Activated naive CD4-positive, alpha-beta T cell treated with Interleukin-2 at 50 U/mL for 16 hours (primary cell): ENCODE measurements at places on chromosomes 12 and 14.
A peak's percentile ranks its signal among the peaks of the same experiment; 100 is the strongest.

DNA sequence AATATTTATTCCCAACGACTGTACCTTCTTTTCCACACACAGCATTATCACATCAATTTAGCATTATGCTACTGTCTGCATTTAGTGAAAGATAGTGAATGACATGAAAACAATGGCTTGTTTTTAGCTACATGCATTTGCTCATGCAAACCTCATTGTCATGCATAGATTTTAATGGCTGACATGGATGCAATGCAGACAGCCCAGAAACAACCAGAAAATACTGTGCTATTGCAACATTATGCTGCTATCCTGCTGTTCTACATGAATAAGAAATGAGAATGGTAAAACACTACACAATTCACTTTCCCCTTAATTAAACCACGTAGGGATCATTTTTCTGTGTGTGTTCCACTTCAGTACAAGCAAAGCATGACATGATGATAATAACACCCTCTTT is 90.8 kb downstream of the LIN7A start:
- DNase-seq = no peak

DNA sequence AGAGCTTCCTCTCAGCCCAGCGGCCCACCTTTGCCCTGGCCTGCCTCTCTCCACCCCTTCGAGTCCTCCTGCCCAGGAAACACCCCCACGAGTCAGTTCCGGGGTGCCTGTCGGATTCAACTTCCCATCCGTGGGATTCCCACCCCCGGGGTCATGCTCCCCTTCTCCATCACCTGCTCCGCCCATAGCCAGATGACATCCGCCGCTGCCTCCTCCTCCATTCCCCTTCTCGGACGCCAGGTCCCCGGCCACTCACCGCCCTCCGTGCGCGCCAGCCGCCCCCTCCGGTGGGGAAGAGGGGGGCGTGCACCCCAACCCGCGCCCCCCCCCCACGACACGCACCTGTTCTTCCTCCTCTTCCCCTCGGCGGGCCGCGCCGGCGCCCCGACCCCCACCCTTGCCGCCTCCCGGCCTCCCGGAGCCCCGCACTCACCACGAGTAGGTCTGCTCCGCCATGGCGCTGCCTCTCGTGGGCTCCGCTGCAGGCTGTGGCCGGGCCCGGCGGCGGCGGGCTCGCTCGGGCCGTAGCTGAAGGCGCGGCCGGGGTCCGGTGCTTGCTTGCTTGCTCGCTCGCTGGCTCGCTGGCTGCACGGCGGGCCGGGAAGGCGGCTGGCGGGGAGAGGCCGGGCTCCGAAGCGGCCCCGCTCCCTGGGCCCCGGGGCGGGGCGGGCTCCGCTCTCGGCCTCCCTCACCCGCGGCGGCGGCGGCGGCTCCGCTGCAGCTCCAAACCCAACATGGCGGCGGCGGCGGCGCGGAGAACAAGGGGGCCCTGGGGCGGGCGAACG is 554 bp downstream of the SPPL3 start:
- peak; percentile 70 for DNase-seq

DNA sequence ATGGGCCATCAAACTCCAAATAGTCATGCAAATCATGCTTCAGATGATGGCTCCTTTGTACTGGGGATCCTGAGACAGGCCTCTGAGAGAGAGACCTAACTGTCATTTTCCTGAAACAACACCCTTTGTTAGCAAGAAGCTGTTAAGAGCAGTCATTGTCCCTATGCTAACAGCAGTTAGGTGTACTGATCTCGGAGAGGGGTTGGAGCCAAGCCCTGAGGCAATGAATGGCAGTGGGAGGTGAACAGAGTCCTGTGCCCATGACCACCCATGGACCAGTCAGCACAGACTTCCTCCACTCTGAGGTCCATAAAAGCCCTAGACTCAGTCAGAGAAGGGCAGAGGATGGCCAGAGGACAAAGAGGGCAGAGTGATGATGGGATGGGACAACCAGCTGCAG is 747.6 kb upstream of the LRFN5 start:
- DNase-seq = no peak

GRCh38 chr14:52349731-52350130 is 35.6 kb downstream of the PTGER2 start:
- DNase-seq = peak; percentile 17

GRCh38 chr14:63078569-63078968 is 33.3 kb upstream of the KCNH5 start:
- no peak for DNase-seq

GRCh38 chr12:3747543-3747942 is 5.4 kb downstream of the CRACR2A start:
- DNase-seq = peak; percentile 47

DNA sequence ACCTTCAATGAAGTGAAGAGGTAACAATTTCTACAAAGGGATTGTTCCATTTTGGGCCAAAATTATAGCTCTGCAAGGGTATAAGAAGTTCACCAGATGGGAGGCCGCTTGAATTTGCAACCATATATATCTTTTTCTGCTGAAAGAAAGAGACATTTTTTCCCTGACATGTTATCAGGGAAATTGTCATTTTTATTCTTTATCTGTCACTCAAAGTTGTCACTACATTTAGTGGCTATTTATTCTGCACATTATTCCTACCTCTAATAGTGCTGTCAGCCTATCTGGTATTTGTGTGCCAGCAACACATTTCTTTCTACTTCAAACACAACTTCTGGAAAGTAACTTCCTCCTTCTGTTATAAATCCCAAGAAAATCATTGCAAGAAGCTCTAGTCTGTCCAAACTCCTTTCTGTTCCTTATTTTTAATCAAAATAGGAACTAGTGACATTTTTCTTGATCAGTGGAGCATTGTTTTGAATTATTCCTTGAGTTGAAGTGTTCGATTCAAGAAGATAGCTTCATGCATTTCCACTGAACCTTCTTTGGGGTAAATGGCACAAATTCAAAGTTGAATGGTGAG is 137.9 kb upstream of the ATP2B1 start:
- DNase-seq = no peak

DNA sequence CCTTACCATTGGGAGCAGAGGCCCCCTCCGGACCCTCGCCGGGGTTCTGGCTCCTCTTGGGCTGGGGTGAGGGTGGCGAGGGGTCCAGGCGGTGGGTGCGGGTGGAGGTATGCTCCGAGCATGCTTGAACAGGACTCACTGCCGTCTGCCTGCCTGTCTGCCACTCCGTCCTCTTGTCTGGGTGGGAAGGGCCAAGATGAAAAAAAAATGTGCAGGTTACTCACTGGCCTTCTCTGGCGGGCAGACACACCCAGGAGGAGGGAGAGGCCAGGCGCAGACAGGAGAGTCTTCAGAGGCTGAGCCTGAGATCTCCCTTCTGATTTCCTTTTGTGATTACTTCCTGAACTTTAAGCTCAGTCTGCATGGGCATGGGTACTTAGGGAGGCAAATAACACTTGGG is 76.1 kb downstream of the STON2 start:
- DNase-seq = no peak

GRCh38 chr12:88703790-88704189 is 123.5 kb upstream of the KITLG start:
- no peak for DNase-seq

GRCh38 chr12:108179305-108179704 is 50.2 kb downstream of the WSCD2 start:
- no peak for DNase-seq

GRCh38 chr12:26113181-26113654 is 11.6 kb downstream of the BHLHE41 start:
- no peak for DNase-seq

GRCh38 chr12:70508178-70508577 is 129.1 kb downstream of the PTPRB start:
- no peak for DNase-seq

DNA sequence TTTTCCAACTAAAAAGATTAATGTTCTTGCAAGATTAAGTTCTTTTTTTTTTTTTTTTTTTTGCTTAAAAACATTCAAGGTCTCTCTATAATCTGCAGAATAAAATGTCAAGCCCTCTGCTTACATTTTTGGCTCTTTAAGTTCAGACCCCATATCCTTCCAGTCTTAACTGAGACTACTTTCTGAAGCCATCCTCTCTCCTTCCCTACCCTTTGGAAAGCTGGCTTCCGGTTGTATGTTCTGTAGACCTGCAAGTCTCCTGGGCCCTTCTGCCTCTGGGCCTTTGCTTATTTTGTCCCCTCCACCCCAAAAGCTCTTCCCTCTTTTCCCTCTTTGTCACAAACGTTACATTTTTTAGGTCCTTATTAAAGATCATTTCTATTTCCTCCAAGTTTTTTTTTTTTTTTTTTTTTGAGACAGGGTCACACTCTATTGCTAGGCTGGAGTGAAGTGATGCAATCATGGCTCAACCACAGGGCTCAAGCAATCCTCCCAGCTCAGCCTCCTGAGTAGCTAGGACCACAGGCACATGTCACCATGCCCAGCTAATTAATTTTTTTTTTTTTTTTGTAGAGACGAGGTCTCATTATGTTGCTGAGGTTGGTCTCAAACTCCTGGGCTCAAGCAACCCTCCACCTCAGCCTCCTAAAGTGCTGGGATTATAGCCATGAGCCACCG is 46.5 kb downstream of the PTPRB start:
- no peak for DNase-seq

- DNase-seq = no peak
Observed at GRCh38 chr14:61218157-61218556, 63.0 kb downstream of the TMEM30B start.

GRCh38 chr12:88202500-88202899 is 60.4 kb downstream of the TMTC3 start:
- DNase-seq = no peak

DNA sequence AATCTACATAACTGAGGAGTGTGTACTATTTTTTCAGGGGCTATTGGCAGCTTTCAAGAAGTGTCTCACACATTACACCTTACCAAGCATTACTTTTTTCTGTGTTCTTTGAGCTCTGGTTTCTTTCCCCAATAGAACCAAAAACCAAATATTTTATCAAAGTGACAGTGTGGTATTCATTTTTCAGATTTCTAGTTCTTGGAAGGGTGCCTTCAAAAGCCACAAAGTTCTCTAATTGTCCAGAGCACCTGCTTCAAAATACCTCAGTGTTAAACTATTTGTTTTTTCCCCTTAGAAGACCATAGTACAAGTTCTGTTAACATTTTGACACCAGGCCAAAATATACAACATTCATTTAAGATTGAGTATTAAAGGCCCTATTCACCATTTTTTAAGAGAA is 515.7 kb downstream of the ETNK1 start:
- no peak for DNase-seq
